ENCODE measurements at places on chromosomes 2 and 18.
A peak's percentile ranks its signal among the peaks of the same experiment; 100 is the strongest.

- DNase-seq = peak; percentile 45
Measured at GRCh38 chr2:217713395-217714286, 289.2 kb downstream of the TNS1 start.

DNA sequence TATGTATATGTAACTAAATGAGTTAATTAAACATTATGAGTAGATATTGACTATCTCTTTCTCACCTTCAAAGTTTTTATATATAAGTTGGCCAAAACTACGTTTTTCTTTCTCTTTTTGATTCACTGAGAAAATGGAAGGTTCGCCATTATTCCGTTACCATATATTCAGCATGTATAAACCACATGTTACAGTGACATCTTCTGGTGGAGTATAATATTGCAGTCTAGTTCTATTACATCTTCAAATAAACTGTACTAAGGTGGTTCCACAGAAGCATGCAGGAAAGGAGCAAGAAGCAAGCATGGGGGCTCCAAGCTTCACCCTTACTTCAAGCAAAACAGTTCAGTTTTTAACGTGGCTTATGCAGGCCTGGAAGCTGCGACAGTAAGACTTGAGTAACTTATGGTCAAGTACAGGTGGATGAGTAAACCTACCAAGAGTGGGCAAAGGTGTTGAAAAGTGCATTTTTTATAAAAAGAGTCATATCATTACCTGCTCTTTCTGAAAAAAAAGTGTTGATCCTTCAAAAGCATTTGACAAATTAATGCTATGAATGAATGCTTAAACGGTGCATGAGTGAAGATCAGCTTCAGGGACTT lies 129.8 kb upstream of the RAB6C start:
- no peak for DNase-seq

DNA sequence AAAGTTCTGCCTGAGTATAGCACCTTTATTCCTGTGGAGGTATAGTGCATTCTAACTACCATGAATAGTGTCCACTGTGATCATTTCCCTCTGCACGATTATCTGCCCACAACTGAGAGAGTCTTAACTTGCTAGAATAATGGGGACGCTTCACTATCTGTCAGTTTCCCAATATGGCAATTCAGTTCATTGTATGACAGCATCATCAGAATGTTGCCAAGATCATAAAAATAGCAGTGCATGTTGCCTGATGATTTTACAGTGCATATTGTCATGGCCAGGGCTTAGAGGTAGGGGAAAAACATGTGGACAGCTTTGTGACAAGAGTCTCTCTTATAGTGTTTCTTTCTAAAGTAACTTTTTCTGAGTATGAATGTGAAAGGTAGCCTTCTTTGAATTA lies 6.1 kb downstream of the RASGRP3 start:
- no peak for DNase-seq

- no peak for DNase-seq
Measured at GRCh38 chr2:144115739-144116291, 404.1 kb downstream of the ZEB2 start.

- no peak for DNase-seq
Measured at GRCh38 chr18:13240060-13240725, 21.6 kb downstream of the LDLRAD4 start.

- DNase-seq = no peak
Measured at GRCh38 chr2:54084600-54084999, 30.8 kb upstream of the ACYP2 start.

- no peak for DNase-seq
Measured at GRCh38 chr2:188666503-188666902, 307.7 kb upstream of the COL3A1 start.

GRCh38 chr2:88110830-88111229 lies 17.0 kb downstream of the FABP1 start:
- no peak for DNase-seq

GRCh38 chr2:165950438-165950837 lies 3.1 kb downstream of the TTC21B start:
- DNase-seq = no peak

DNA sequence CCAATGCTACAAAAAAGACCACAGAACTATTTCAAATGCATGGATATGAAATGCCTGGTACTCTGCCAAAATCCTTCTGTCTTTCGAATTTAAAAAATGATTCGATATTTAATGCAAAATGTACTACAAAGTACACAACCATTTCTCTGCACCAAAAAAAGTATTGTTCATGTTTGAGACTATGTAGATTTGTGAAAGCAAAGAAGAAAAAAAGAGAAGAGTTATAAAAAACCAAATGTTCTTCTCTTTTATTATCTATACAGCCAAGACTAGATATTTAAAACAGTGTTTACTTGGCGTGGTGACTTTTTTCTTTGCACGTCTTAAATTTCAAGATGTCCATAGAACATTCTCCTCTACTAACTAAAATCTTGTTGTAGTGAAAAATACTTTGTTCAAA lies 89.2 kb downstream of the DTNA start:
- DNase-seq = no peak

DNA sequence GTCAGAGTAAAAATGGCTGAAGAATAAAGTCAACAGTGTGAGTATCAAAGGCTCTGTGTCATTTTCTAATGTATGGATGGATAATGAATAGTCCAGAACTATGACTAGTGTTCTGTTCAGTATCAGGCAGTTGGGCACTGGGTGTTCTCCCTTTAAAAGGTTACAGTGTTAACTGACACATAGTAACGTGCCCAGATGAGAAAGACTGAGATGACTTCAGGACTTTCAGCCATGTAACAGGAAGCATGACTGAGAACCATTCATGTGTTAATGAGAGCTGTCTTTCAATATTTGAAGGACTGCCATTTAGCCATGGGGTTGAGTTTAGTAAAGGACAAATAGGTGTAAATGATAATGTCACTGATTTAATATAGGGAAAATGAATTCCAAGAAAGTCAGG lies 187.1 kb downstream of the GULP1 start:
- no peak for DNase-seq

GRCh38 chr18:13003466-13003896 lies 12.3 kb downstream of the CEP192 start:
- peak; percentile 20 for DNase-seq

GRCh38 chr2:184610891-184611290 lies 12.6 kb downstream of the ZNF804A start:
- no peak for DNase-seq

DNA sequence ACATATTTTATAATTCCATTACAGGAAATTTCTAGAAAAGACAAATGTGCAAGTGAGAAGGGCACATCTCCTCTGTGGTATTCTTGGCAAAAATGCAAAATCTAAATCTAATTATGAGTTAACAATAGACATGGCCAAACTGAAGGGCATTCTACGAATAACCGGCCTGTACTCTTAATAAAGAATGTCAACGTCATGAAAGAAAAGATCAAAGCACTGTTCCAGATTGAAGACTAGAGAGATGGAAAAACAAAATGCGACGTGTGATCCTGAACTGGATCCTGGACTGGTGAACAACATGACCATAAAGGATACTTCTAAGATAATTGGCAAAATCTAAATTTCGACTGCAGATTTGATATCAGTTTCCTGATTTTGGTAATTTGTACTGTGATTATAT lies 3.0 kb downstream of the CDKL4 start:
- no peak for DNase-seq

GRCh38 chr2:96692094-96692971 lies 47.5 kb downstream of the LMAN2L start:
- DNase-seq = no peak

DNA sequence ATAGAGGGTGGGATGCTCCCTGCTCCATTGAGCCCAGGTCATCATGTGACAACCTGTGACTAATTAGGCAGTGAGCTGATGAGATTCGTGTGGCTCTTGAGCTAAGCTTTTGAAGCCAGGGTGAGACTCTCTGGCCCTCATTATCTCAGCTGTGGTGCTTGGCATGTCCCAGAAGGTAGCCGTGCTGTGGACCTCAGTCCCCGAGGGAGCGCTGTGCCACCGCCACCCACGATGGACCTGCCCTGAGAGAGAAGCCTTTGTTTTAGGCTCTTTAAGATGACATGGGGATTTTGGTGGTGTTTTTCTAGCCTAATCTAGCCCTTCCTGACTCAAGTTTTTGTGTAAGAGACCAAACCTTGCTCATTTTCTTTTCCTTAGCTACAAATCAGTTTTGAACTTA lies 66.4 kb downstream of the NEDD4L start:
- no peak for DNase-seq

DNA sequence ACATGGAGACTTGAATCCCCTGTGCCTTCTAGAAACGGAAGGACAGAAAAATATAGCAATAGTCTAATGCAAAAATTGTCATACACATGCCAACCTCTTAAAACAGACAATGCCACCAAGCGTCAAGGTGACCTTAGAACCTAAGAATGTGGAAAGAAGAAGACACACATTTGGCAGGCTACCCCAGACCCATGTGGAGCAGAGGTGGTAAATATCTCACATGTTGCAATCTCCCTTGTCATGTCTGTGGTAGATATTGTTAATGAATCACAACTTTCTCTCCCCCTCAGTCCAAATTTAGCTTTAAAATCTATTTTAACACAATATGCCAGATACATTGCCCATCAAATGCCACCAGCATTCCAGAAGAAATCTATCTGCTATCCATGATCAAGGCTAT lies 137.4 kb downstream of the HNMT start:
- no peak for DNase-seq

DNA sequence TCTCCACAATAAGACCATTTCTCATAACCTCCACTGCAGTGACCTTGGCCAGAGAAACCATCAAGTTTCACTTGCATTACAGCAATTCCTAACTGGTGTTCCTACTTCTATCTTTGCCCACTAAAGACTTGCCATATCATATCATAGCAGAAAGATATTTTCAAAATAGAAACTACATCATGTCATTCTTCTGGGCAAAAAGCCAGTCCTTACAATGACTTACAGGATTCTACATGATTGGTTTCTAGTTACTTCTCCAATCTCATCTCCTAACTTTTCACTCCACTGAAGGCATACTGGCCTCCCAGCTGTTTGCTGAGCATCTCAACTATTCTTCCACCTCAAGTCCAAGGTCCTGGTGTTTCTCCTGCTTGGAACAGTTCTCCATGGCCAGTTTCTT lies 151.4 kb downstream of the HNMT start:
- DNase-seq = no peak

GRCh38 chr2:241835611-241836010 lies 23.1 kb downstream of the PDCD1 start:
- DNase-seq = no peak

DNA sequence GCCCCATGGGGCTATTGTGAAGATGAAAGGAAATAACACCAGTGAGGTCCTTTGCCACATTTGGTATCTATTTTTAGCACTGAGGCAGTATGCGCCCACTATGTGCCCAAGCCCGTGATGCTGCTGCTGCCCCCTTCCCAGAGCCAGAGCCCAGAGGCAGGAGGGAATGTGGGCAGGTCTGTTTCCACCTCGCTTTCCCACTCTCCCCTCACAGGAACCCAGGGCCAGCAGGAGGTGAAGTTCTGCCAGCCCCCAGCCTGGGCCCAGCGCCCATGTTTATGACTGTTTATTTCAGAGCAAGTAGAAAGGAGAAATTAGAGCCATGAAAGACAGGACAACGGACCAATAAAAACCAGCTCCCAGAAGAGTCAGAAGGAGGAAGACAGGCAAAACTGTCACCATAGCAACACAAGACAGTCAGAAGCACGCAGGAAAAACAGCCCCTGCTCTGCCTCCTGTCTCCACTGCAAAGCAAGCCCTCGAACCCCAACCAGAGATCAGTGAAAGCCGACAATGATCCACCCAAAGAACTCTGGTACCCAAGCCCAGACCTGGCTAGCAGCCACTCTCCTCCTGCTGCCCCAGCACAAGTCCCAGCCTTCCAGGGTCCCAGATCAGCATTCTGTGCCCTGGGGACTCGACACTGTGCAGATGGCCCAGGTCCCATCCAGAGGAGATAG lies 1.4 kb downstream of the CYRIA start:
- peak; percentile 68 for DNase-seq

DNA sequence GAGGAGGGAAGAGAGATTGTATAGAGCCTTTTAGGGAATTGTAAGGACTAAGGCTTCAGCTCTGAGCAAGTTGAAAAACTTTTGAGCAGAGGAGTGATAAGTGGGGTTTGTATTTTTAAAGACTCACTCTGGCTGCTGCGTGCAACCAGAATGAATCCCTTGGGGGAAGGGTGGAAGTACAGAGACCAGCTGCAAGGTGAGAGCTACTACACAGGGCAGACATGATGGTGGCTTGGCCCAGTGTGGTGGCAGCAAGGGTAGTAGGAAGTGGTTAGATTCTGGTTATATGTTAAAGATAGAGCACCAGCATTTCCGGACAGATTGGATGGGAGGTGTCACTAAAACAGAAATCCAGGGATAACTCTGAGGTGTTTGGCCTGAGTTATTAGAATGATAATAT lies 10.1 kb upstream of the SESTD1 start:
- peak; percentile 43 for DNase-seq

- DNase-seq = no peak
Measured at GRCh38 chr2:88563129-88563528, 64.1 kb downstream of the EIF2AK3 start.

GRCh38 chr18:70194227-70194890 lies 11.1 kb downstream of the RTTN start:
- no peak for DNase-seq

DNA sequence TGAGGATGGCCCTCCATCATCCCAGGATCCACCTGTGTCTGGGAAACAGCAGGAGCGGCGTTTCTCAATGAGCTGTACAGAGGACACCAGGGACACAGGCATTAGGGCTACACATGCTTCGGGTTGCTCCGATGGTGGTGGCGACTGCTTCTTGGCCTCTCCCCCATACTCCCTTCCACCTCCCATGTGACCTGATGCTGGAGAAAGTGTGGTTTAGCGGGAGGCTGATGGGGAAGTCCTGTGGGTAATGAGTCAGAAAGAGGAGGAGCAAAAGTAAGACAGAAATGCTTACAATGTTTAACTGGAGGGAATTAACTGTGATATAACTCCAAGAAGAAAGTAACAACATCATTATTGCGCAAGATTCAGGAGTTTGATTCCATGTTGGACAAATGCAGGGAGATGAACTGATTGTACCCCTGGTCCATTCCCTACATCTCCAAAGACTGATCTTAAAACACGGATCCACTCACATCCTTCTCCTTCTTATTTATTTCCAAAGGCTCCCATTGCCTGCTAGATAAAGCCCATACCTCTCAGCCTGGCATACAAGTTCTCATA lies 186.6 kb downstream of the NRP2 start:
- peak; percentile 59 for DNase-seq

- DNase-seq = no peak
Measured at GRCh38 chr2:1649103-1650084, 94.9 kb downstream of the PXDN start.

- no peak for DNase-seq
Measured at GRCh38 chr18:3498698-3499471, 48.9 kb downstream of the TGIF1 start.

All from CD4-positive, alpha-beta T cell treated with Interleukin-15 for 1 hour (primary cell).